Lung (tissue), 17 donors: ENCODE measurements at places on chromosomes 2 and 18.
A peak's percentile ranks its signal among the peaks of the same experiment; 100 is the strongest.

DNA sequence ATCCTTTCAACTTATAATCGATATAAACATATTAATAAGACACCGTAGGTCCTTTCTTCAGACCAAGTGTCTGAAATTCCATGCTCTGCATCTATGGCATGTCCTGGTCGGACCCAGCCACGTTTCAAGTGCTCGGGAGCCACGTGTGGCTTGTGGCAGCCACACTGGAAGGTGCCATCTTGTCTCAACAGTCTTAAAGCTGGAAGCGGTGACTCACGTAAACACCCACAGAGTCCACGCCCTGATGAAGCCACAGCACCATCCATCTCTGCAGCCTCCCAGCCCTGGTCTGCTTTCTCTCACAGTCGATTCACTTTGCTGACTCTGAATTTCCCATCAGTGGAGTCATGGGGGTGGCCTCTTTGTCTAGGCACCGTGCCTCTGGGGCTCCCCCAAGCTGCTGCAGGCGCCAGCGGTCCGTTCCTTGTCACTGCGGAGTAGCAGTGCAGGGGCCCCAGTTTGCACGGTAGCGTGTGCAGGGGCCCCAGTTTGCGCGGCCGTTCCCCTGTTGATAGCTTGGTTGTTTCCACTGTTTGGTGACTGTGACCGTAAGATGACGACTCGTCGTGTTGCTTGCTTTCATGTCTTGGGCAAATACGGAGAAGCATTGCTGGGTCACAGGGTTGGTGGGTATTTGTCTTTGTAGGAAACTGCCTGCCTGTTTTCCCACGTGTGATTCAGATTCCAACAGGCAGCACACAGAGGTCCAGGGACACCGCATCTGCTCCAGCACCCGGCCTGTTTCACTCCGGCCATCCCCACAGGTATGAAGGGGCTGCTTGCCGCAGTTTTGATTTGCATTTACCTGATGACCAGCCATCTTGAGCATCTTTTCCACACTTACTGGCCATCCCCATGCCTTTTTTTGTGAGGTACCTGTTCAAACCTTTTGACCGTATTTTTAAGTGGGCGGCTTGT lies 240.3 kb downstream of the HDAC4 start:
- DNase-seq = no peak

DNA sequence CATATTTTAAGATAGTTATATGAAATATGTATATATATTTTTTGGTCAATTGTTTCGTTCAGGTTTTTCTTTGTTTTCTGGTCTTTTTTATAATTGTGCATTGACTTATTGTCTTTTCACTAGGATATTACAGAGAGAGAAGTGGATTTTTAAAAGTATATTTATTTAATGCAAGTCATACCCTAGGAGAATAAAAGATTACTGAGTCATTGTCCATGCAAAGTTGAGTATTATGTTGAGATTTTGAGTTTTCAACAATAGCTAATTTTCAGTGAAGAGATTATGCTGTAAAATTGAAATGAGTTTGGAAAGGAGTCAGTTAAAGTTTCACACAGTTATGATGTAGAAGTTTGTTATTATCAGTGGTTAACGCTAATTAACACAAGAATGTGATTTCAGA lies 203.6 kb upstream of the SPRED2 start:
- no peak for DNase-seq

GRCh38 chr18:25180973-25181548 lies 170.9 kb downstream of the ZNF521 start:
- no peak for DNase-seq

GRCh38 chr2:26640781-26641564 lies at the start of gene CIB4:
TSS of gene CIB4 (minus strand) at chr2:26641366. CDS start at chr2:26641314, 52 bp downstream.
- peak; percentile 69 for DNase-seq

DNA sequence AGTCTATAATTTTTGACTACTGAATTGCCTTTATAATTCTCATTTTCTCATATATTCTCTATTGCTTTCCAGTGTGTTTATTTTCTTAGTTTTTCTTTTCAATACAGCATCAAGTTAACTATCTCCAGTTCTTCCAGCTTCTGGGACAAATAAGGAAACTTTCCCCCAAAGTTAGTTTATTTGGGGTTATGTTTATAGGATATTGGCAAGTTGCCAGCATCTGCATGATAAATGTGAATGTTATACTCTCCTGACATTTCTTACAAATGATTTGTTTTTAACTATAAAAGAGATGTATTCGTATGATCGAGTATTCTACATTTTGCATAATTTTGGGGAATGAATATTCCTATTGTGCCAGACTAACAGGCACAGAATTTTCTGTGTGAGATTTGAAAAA lies 140.6 kb upstream of the KCNJ3 start:
- no peak for DNase-seq

GRCh38 chr2:121650315-121650930 lies 1.2 kb upstream of the CLASP1 start:
- no peak for DNase-seq

GRCh38 chr2:45771261-45771660 lies 119.8 kb downstream of the PRKCE start:
- peak; percentile 85 for DNase-seq

DNA sequence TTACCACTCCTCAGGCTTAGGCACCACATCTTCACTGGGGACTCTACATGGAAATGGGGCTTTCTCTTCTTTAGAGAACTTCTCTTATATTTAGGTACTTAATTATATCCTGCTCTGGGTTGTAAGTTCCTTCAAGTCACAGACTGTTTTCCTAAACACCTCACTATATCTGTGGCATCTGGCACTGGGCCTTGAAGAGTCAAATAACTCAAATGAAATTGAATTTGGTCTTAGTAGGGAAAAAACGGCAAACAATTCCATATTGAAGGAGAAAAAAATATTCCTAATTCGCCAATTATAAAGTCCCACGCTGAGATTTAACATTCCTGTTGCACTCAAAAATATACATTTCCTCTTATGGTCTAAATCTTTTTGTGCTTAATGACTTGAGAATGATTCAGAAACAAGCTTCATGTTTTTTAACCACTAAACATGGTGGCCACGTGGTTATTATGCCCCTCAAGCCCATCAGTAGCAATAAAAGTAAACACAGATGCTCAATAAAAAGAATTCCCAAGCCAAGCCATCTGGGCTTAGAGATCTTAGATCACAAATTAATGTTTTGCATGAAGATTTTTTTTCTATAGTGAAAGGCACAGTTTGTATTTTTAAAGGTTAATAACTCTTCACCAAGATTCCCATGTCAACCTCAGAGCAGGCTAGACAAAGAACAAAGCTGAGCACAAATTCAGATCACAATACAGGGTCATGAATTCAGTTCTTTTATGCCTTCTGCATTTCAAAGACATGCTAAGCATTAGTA lies 105.5 kb upstream of the SYT4 start:
- DNase-seq = no peak

- peak; percentile 45 for DNase-seq
Measured at GRCh38 chr2:223929571-223930102, 15.5 kb downstream of the WDFY1 start.

- peak; percentile 37 for DNase-seq
Measured at GRCh38 chr2:203330434-203330833, 2.2 kb downstream of the ABI2 start.

DNA sequence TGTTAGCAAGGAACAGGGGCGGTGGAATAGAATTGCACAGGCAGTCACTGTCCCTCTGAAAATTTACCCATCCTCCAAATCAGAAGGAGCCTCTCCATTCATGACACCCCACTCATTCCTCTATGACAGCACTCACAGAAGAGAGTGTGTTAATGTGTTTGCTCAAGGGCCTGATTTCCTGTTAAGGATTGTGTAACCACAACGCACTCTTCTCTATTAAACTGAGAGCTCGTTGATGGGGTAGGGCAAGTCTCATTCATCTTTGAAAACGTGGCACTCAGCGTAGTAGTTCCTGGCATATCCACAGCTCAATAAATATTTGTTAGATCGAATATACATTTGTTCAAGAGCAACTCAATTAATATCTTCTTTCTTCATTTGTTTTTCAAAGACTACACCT lies 106.4 kb downstream of the VAPA start:
- no peak for DNase-seq

- no peak for DNase-seq
Measured at GRCh38 chr2:74059137-74059775, 74.5 kb downstream of the TET3 start.

- DNase-seq = peak; percentile 40
Measured at GRCh38 chr2:231300020-231300721, 95.3 kb upstream of the B3GNT7 start.

- no peak for DNase-seq
Measured at GRCh38 chr2:15640784-15641183, 49.1 kb downstream of the DDX1 start.

DNA sequence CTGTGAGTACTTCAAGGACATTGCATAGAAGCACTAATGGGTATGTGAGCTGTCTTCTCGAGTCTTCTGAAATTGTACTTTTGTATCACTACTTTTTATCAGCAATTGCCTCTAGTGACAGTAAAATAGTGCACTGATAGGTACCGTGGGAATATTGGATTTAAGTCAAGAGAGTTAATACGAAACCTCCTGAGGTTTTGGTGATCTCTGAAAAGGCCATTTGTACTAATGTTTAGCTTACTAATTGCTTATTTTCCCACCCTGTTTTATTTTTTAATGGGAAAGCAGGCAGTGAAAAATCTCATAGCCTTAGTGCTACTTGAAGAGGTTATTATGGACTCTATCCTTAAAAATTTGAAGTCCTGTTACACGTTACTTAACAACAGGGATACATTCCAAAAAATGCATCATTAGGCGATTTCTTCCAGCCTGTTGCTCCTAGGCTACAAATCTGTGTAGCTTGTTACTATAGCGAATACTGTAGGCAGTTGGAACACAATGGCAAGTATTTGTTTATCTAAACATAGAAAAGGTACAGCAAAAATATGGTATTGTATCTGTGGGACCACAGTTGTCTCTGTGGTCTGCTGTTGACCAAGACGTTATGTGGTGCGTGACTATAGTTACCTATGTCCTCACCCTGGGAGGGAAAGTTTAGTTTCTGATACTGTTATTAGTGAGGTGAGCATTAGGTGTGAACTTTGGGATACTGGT lies 65.9 kb downstream of the CAB39 start:
- DNase-seq = peak; percentile 53

GRCh38 chr2:230825354-230825753 lies 39.4 kb upstream of the ITM2C start:
- no peak for DNase-seq

GRCh38 chr18:79851950-79852349 lies 54.2 kb downstream of the KCNG2 start:
- DNase-seq = no peak

- no peak for DNase-seq
Measured at GRCh38 chr2:20583425-20583881, 67.4 kb downstream of the HS1BP3 start.

DNA sequence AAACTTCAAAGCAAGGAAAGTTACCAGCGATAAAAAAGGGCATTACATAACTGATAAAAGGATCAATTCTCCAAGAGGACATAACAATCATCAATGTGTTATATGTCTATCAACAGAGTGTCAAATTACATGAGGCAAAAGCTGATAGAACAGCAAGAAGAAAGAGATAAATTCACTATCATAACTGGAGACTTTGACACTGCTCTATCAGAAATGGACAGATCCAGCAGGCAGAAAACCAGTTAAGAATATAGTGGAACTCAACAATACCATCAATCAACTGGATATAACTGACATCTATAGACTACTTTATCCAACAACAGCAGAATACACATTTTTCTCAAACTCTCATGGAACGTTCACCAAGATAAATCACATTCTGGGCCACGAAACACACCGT lies 65.0 kb downstream of the ROCK2 start:
- DNase-seq = no peak

DNA sequence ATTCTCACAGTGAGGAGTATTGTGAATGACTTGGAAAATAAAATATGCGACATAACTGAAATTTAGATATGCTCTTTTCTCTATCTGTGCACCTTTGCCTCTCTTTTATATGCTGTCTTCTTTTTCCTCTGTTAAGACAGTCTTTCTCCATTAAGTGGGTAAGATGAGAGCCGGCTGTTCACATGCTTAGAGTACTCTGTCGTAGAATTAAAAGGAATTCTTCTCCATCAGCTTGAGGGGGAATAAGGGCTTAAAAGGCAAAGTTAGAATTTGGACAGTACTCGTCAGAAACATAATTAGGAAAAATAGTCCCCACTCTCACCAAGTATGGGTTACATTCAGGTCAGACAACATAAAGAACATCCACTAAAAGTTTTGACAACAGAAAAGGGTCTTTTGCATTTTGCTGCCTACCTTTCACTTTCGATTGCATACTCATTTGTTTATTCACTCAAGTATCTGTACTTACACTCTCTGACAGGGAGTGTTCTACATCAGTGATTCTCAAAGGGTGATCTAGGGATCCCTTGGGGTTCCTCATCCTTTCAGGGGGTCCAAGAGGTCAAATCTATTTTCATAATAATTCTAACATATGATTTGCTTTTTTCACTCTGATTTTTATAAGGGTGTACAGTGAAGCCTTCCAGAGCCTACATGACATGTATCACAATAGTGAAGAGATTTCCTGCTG lies 48.0 kb downstream of the ARHGAP15 start:
- DNase-seq = peak; percentile 82

DNA sequence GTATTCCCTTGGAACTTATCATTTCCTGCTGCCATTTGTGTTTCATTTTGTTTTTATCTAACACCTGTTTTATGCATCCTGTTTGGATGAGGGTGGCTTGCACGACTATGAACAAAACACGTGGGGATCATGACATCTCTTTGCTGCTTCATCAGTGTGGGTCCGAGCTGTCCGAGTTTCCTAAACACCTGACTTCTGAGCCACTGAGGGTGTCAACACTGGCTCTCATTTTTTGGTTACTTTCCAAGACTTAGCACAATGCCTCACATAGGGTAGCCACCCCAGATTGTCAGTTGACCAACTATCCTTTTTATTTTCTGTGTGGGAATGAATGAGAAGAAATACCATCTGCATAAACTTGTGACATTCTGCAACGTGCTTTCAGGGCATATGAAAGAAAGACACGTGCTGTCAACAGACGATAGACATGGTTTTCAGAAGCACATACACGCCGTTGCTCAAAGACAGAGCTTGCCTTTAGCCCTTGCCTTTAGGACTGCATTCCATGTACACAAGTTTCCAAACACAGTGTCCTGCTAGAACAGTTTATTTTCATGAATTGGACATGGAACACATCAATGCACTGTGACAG lies 166.7 kb downstream of the MYT1L start:
- no peak for DNase-seq

- peak; percentile 19 for DNase-seq
Measured at GRCh38 chr18:27057519-27058234, 127.4 kb downstream of the CHST9 start.

- no peak for DNase-seq
Measured at GRCh38 chr18:35695803-35696202, 114.3 kb downstream of the GALNT1 start.

- no peak for DNase-seq
Measured at GRCh38 chr2:197191940-197192322, 118.6 kb downstream of the ANKRD44 start.

GRCh38 chr18:37654034-37654433 lies 88.4 kb upstream of the CELF4 start:
- DNase-seq = peak; percentile 43
